ENCODE measurements at places on chromosomes 3 and 15.

- DNase-seq = no peak
Observed at GRCh38 chr3:25894101-25894500, 104.2 kb downstream of the OXSM start.

DNA sequence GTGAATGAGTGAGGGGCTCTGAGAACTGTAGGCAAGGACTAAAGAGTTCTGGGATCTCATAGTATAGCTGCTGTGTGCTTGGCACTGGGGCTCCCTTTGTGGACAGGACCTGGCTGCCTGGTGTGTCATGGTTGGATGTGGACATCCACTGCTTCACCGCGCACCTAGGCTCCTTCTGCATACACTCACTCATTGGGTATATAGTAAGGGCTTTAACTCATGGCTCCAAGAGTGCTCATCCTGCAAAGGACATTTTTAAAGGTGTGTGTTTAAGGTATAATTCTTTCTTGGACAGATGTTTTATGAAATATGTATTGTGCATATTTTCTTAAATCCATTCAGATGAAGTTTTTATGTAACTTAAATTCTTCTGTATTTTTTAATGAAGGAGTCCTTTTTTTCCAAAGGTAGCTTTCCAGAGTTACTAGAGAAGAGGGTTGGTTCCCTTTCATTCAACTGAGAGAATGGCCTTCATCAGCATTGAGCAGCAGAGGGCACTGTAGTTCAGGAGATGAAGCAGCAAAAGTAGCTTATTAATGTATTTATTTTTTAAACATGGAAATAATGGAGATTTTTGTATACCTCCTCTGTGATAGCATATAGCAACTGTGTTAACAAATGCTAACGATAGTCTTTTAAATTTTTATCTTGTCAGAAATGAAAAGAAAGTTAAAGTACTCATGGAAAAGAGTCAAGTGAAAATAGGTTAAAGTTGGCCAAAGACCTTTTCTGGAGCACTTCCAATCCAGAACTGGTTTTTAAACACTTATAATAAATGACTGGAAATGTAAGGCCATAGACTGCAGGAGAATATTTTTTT, 25.2 kb downstream of the OXNAD1 start:
- peak; percentile 27 for DNase-seq

- no peak for DNase-seq
Observed at GRCh38 chr15:83112233-83112955, 4.9 kb downstream of the TM6SF1 start.

GRCh38 chr15:100093211-100094126, 248.3 kb downstream of the ADAMTS17 start:
- no peak for DNase-seq

DNA sequence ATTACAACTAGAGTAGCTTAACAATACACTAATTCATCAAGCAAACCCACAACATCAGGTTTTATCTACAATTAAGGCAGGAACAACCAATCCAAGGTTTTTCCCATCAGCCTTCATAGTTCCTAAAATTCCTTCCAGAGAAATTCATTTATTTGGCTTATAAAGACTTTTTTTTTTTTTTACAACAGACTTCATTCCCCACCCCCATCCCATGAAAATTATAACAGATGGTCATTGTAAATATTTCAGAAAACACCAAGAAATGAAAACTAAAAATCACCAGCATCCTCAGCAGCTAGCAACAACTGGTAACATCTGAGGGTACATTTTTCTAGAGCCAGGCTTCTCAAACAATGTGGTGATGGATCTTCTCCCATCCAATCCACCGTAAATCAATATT, 11.0 kb downstream of the SH3BP5 start:
- no peak for DNase-seq

DNA sequence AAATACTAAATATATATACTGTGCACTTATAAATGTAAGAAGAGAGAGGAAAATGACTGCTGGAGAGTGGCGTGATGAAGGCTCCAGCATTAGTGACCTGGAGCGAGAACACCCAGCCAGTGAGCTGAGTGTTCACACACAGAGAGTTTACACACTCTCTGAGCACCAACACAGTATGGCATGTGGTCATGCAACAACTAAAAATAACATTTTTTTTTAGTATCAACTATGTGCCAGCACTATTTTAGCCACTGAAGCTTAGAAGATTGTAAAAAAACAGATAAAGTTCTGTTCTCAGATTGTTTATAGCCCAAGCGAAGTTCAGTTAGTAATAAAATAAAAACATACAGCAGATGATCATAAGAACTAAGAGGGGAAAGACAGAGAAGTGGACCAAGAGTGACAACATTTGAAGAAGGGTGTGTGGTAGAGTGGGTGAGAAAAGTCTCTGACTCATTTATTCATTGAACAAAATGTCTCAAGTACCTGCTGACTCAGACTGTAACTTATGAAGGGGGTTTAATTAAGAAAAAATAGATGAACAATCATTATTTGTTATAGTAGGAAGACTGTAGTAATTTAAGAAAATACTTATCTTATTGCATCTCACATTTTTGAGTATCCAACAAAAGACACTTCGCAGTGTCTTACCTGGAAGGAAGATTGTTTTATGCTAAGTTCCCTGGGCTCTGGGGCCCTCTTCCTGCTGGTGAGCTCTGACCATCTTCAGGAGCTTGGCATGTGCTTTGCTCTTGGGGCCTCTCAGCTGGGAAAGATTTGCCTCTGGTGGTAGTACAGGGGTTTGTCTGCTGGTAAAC, 43.8 kb downstream of the GAP43 start:
- DNase-seq = no peak

DNA sequence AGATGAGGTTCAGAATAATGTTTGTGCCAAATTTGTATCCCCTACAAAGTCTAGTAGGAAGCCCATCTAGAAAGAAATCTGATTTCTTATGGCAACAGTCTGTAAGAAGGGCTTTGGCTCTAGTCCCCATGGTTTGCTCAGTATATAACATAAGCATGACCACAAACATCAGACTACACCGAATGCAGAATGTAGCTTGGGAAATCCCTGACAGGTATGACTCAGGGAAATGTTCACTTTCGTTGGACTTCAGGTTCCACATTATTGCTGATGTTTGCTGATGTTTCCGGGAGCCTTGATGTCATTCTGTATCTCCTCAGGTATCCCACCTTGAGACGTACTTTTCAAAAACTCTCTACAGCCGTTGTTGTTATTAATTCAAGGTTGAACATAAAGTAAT, 304.4 kb upstream of the TGFBR2 start:
- no peak for DNase-seq

- no peak for DNase-seq
Observed at GRCh38 chr3:192920411-192920810, 2.8 kb upstream of the MB21D2 start.

DNA sequence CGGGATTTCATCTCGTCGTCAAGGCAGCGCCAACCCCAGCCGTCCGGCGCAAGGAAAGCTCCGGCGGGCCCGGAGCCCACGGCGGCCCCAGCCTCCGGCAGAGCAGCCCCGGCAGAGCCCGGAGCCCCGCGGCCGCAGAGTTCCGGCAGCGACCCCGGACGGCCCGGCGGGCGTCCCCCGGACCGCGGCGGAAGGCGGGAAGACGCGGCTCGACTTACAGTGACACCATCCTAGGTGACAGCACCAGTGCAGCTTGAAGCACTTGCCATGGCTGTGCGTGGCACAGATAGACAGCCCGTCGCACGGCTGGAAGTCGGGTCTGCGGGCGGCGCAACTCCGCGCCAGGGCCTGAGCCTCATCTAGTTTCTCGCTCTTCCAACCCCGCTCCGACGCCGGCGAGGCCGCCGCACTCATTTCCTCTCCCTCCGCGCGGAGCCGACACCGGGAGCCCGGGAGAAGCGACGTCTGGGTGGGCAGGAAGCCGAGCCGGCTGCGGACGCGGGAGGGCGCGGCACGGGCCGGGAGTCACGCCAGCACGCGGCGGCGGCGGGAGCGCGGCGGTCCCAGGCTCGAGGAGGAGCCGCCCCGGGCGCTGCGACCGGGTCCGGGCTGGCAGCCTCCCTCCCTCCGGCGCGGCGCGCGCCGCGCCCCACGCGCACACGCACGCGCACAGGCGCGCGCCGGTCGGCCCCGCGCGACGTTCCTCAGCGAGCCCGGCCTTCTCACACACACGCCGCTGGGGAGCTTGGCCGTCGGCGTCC, at the start of gene C3orf70:
Gene C3orf70, minus strand, starts transcription at position 651 of the 761 bp plus-strand sequence. Its CDS starts 237 bp downstream, at position 414.
- peak; percentile 50 for DNase-seq

GRCh38 chr3:57706462-57706861, 13.6 kb upstream of the DENND6A start:
- no peak for DNase-seq

DNA sequence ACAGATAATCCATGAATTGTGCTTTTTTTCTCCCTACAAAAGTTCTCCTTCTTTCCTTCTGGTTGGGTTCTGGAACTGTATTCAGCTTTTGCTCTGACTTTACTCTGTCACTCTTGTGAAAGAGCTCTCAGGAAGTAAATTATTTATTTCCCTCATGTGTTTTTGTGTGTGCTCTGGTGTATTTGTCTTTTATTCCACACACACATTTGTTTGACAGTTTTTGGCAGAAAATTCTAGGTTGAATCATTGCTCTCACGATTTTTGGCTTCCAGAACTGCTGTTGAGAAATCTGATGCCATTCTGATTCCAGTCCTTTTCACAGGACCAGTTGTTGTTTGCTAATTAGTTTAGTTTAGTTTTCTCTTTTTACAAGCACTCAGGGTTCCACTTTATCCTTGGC, 172.8 kb downstream of the PLCH1 start:
- no peak for DNase-seq

GRCh38 chr15:69474846-69475455, 22.3 kb downstream of the RPLP1 start:
- no peak for DNase-seq

DNA sequence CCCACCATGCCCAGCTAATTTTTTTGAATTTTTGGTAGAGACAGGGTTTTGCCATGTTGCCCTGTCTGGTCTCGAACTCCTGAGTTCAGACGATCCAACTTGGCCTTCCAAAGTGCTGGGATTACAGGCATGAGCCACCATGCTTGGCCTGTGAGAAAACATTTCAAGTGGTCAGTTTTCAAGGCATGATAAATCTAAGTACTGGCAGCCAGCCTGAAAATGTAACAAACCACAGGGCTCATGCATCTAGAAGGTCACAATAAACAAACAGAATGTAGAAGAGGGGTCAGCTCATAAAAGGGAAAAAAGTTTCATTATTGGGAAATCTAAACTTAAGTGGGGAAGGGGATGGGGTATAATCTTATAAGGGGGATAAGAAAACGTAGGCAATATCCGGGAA, 39.9 kb downstream of the PPCDC start:
- DNase-seq = no peak

DNA sequence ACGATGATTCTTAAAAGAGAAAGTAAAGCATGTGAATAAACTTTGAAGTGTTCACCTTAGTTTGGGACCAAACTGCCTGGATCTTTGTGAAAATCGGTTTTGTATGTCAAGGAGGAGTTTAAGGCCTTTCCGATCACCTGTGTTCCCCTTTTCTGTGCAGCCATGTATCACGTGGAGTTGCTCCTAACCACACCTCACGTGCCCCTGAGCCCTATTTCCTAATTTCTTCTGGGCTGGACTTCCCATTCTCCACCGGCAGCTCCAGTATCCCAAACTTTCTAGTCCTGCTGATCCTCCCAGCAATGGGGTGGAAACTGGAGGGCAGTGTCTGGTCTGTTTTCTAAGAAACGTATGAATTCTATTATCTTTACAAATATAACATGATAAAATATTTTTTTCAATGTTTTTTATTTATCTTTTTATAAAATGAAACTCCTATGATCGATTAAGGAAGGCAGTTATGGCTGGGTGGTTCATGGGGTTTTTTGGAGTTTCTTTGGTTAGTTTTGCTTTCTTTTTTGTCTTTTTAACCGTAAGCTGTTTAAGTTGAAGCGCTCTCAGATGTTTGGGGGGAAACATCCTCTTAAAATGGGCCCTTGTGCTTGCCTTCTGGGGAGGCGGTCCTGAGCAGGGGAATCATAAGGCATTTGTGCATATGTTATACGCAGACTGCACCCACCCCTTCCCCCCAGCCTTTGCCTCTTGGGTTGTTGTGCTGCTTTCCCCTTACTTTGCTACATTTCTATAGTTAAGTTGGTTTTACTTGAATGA, 43.6 kb upstream of the WWTR1 start:
- DNase-seq = no peak

DNA sequence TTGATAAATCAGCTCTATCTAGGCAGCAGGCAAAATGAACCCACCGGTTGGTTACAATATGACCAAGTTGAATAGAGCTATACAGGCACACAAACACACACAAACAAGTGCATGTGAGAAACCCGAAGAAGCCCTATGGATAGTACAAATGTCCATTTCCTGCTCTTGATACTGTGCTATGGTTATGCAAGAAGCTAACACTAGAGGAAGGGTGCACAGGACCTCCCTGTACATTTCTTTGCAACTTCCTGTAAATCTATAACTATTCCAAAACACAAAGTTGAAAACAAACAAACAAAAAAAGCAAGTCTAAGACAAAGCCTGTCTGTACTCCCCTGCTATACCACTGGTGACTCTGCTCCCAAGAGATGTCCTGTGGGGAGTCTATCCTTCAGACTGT, 8.2 kb upstream of the FAM240A start:
- DNase-seq = no peak

- DNase-seq = no peak
Observed at GRCh38 chr3:152174876-152175527, 93.7 kb upstream of the MBNL1 start.

- no peak for DNase-seq
Observed at GRCh38 chr3:171847133-171847532, 4.0 kb downstream of the TMEM212 start.

GRCh38 chr3:120446891-120447668, 3.7 kb downstream of the FSTL1 start:
- DNase-seq = no peak

DNA sequence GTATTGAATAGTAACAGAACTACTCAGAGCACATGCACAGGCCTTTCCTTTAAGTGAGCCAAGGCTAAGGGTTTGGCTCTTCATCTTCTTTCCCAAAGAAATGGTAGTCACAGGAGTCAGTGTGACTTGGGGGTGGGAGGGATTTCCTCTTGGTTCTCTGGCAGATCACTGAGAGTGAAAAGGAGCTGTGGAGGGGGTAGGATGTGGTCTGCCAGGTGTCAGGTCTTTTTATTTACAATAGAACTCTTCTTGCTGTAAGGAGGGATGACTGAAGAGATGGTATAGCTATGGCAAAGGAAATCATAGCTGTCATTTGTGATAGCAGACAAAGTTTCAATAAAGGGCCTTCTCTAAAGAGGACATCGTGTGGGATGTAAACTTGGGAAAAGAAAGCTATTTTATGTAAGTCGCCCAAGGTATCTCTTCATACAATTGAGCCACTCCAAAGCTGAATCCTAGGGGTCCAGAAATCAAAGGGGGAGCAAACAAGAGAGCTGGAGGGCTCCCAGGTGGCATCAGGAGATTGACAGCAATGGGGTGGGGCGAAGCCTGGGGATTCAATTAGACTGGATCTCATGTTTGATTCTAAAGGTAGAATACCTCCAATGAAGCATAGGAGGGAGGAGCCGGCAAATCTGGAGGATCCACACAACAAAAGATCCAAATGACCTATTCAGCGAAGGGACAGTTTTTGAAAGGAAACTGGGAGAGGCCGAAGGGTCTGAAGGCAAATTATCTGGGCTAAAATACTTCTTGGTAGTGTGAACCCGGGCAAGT, 20.0 kb upstream of the CHD2 start:
- no peak for DNase-seq

- DNase-seq = no peak
Observed at GRCh38 chr3:135499426-135499825, 466.1 kb upstream of the PPP2R3A start.

All from left renal pelvis (tissue), 4 donors.